ENCODE measurements at places on chromosomes 5 and 9. TPM values are rescaled to one million over a fixed set of nuclear protein-coding genes. Genes with fewer than 3 reads are reported as not detected.

DNA sequence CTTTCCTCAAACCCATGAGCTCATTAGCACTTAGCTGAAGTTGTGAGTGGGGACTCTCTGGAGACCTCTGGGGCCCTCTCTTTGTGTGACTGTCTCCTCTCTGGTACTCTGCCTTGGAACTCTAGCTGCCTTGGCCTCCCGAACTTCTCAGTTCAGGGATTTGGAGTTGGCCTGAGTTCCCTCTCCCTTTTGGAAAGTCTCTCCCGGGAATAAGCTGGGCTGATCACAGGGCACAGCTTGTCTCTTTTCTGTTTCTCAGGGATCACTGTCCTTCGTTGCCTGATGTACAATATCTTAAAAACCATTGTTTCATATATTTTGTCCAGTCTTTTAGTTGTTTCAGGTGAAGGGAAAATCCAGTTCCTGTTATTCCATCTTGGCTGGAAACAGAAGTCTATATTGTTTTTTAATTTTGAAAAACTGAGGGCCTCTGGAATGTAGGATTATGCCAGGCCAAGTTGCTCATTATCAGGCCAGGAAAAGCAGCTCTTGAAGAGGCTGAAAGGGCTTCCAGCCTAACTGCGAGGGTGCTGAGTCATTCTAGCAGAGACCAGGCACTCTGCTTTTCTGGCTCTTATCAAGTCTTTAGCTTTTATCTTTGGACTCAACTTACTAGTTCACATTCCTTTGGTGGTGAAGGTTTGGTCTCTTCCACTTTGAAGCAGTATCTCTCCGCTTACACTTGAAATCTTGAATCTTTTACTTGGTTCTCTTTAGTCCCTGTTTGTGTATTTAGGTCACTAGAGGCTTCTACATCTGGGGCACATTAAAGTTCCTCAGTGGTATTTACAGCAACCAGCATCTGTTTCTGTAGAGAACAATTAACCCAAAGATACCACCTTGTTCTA, 8.4 kb upstream of the RGS3 start:
- H3K27ac ChIP-seq = peak overlapping the region; percentile 100
- no peaks in the 10 kb centered on the region for H3K27me3 ChIP-seq
- H3K4me3 ChIP-seq = peak overlapping the region; percentile 33
- H3K4me1 ChIP-seq = peaks cover 42% of the 10 kb centered on the region
- DNase-seq = peak; percentile 70
- H3K36me3 ChIP-seq = no peaks in the 10 kb centered on the region

DNA sequence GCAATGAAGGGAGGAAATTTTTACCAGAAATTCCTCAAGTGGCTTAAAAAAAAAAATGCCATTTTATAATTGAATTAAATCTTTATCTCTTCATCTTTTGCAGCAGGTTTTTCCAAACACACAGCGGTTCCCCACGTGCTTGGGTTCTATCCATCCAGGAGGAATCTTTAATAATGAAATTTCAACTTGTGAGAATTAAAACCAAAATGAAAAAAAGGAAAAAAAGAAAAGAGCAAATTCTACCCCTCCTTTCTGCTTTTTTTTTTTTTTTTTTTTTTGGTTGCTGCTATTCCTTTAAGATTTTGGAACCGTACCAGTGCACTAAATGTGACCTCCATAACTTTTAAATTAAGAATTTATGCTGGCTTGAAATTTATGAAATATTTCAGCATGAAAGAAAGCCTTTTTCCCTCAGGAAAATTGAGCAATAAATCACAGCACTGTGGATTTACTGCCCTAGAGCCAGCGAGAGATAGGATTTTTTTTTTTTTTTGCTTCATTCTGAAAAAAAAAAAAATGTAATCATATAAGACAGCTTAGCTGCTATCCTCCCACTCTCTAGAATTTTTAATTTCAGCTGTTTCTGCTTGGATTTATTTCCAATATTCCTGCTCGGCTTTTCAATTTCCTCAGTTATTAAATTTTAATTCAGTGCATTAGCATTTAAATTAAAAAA, 88.5 kb downstream of the ZNF618 start:
- H3K4me3 ChIP-seq = no peak overlapping the region
- no peak overlapping the region for H3K27ac ChIP-seq
- DNase-seq = no peak
- H3K27me3 ChIP-seq = no peaks in the 10 kb centered on the region
- peaks cover 28% of the 10 kb centered on the region for H3K4me1 ChIP-seq
- H3K36me3 ChIP-seq = peaks cover 13% of the 10 kb centered on the region

DNA sequence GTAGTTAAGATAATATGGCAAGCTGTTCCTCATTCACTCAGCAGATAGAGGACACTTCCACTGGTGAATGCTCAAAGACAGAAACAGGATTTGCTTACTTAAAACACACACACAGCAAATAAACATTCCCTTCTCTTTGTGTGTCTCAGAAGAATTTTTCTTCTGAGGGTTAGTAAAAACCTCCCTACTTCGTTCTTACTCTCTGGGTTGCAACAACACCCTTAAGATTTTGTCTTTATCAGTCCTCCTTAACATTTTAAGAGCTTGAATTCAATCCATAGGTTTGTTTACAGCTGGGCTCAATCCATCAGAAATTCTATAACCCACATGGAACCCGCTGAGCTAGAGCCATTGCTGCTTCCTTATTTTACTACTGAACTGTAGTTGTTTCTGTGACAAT, 237.4 kb upstream of the PIK3R1 start:
- no peak overlapping the region for H3K4me3 ChIP-seq
- no peak for DNase-seq
- H3K27ac ChIP-seq = no peak overlapping the region

GRCh38 chr5:59351076-59351794, 542.3 kb downstream of the PDE4D start:
- H3K4me3 ChIP-seq = no peak overlapping the region
- H3K4me1 ChIP-seq = no peaks in the 10 kb centered on the region
- no peak for DNase-seq
- no peak overlapping the region for H3K27ac ChIP-seq
- H3K27me3 ChIP-seq = peaks cover 4% of the 10 kb centered on the region
- no peaks in the 10 kb centered on the region for H3K36me3 ChIP-seq

- no peaks in the 10 kb centered on the region for H3K36me3 ChIP-seq
- H3K27me3 ChIP-seq = peaks cover 12% of the 10 kb centered on the region
- DNase-seq = no peak
- H3K27ac ChIP-seq = no peak overlapping the region
Measured at GRCh38 chr5:68949256-68949655, 144.6 kb upstream of the SLC30A5 start.

GRCh38 chr5:8081179-8081578, 212.2 kb downstream of the MTRR start:
- H3K4me3 ChIP-seq = no peak overlapping the region
- no peaks in the 10 kb centered on the region for H3K36me3 ChIP-seq
- H3K4me1 ChIP-seq = no peaks in the 10 kb centered on the region

DNA sequence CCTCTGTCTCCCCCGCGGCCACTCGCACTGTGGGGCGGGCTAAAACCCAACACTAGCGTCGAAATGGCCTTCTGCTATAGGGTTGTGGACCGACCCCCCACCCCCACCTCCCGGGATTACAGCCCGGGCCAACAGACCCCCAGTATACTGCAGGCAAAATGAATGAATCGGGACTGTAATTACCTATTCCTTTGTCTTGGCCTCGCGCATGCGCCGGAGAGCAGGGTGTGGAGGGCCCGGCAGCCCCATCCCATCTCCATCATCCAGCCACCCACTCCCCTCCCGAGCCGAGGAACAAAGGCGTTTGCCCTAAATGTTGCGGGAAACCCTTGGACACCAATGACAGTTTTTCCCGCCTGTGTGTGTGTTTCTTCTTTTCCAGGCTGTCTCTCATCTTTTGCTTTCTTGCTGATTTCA, 1.6 kb downstream of the BASP1 start:
- no peak for DNase-seq
- peaks cover 62% of the 10 kb centered on the region for H3K4me1 ChIP-seq
- H3K4me3 ChIP-seq = peak overlapping the region; percentile 98

GRCh38 chr9:132787748-132788159, 90.3 kb downstream of the AK8 start:
- no peak overlapping the region for H3K27ac ChIP-seq
- no peaks in the 10 kb centered on the region for H3K4me1 ChIP-seq
- no peaks in the 10 kb centered on the region for H3K36me3 ChIP-seq
- peaks cover 47% of the 10 kb centered on the region for H3K27me3 ChIP-seq

- peak; percentile 65 for DNase-seq
- 0 out of 2 replicates have a peak overlapping the region, but pooled peaks have one; percentile 6 for H3K27ac ChIP-seq
- peaks cover 24% of the 10 kb centered on the region for H3K4me1 ChIP-seq
- H3K27me3 ChIP-seq = no peaks in the 10 kb centered on the region
Measured at GRCh38 chr9:79166005-79166404, 405.8 kb upstream of the TLE4 start.

GRCh38 chr9:86177995-86178394, 78.6 kb upstream of the GOLM1 start:
- H3K27ac ChIP-seq = no peak overlapping the region
- no peaks in the 10 kb centered on the region for H3K36me3 ChIP-seq
- H3K4me1 ChIP-seq = peaks cover 6% of the 10 kb centered on the region
- H3K27me3 ChIP-seq = peaks cover 7% of the 10 kb centered on the region
- no peak for DNase-seq
- H3K4me3 ChIP-seq = no peak overlapping the region

DNA sequence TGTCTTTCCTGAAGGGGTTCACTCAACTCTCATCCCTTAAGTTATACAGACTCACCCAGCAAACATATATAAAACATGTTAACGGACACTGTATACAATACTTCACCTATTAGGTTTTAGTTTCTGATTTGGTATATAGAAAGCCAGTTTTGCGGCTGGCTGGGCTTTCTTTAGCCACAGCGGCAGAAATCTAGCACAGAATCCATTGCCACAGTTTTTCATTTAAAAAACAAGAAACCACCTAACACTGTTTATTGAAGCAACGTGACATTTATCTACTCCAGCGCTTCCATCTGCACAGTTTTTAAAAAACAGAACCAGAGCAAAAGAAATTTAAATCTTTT, 67.3 kb downstream of the SNX30 start:
- H3K4me1 ChIP-seq = peaks cover 19% of the 10 kb centered on the region
- peaks cover 7% of the 10 kb centered on the region for H3K36me3 ChIP-seq
- no peak overlapping the region for H3K4me3 ChIP-seq
- no peak for DNase-seq

DNA sequence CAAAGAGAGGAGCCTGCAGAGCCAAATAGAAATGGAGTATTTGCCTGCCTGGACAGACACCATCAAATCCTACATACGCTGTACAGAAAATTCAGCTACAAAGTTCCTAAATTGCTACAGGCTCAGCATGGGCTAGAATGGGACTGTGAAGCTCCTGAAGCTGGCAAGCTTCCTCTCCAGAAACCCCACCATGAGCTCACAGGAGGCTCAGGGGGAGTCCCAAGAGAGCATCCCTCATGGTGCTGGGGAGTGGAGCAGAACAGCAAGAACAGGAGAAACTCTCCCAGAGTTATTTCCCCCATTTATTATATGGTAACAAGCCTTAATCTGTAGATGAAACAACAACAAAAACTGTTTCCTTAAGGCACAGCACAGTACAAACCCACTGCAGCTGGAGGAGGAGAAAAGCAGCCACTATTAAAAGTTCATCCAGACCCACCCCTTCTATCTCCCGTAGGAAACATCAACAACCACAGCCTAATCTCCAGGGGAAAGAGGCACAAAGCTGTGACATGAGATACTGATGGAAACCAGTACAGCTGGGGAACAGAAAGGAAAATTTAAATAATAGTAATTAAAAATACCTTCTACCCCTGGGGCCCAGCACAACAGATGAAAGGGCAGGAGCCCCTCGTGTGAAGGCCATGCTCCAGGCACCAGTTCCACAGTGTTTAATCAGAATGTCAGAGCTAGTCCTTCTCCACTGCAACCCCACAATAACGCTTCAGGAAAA, 548.5 kb downstream of the MTRR start:
- H3K4me3 ChIP-seq = no peak overlapping the region
- no peak overlapping the region for H3K27ac ChIP-seq
- no peaks in the 10 kb centered on the region for H3K36me3 ChIP-seq
- peaks cover 10% of the 10 kb centered on the region for H3K27me3 ChIP-seq
- no peaks in the 10 kb centered on the region for H3K4me1 ChIP-seq

GRCh38 chr5:94192658-94193391, 425.6 kb downstream of the KIAA0825 start:
- DNase-seq = no peak
- H3K27ac ChIP-seq = no peak overlapping the region
- no peak overlapping the region for H3K4me3 ChIP-seq
- H3K4me1 ChIP-seq = peaks cover 12% of the 10 kb centered on the region

DNA sequence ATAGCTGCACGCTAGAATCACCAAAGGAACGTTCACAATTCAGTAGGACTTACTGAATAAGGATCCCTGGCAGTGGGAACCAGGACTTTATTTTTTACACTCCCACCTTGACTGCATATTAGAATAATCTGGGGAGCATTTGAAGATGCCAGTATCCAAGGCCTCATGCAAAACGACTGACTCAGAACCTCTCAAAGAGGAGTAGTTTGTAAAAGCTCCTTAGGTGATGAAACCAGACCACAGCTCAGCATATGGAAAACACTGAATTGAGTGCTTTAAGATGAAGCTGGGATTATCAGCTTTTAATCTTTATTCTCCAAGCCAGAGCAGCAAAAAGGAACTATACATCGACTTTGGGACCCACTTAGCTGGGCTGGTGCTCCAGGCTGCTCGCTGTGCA, 288.3 kb downstream of the MLLT3 start:
- DNase-seq = no peak
- H3K4me3 ChIP-seq = no peak overlapping the region
- no peak overlapping the region for H3K27ac ChIP-seq
- no peaks in the 10 kb centered on the region for H3K4me1 ChIP-seq
- H3K36me3 ChIP-seq = no peaks in the 10 kb centered on the region
- H3K27me3 ChIP-seq = peaks cover 21% of the 10 kb centered on the region

DNA sequence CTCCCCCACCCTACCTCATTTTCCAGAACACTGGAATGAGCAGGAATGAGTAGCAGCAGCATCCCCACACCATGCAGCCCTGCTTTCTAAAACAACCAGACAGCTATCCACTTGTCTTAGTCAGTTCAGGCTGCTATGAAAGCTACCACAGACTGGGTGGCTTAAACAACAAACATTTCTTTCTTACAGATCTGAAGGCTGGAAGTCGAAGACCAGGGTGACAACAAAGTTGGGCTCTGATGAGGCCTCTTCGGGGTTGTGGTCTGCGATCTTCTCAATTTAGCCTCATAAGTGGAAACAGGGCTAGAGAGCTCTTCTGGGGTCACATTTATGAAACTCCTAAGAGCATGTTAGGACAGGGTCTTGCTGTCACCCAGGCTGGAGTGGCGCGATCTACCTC, 38.9 kb downstream of the LPAR1 start:
- H3K4me1 ChIP-seq = peaks cover 84% of the 10 kb centered on the region
- no peak overlapping the region for H3K27ac ChIP-seq
- peaks cover 64% of the 10 kb centered on the region for H3K36me3 ChIP-seq
- H3K27me3 ChIP-seq = no peaks in the 10 kb centered on the region
- no peak overlapping the region for H3K4me3 ChIP-seq

- DNase-seq = no peak
- no peak overlapping the region for H3K27ac ChIP-seq
- H3K4me3 ChIP-seq = no peak overlapping the region
- no peaks in the 10 kb centered on the region for H3K27me3 ChIP-seq
Measured at GRCh38 chr5:104126980-104127379, 564.4 kb upstream of the NUDT12 start.

Gene EXOSC3
- 46.5 TPM for total RNA-seq

Gene HABP4
- total RNA-seq = 20.1 TPM

Gene CCDC171
- total RNA-seq = 0.70 TPM

Gene CEL
- 0.43 TPM for total RNA-seq

Measured in HFFc6 (cell line).